Spleen (tissue), 13 donors: ENCODE measurements at places on chromosomes 7 and 10. TPM values are rescaled to one million over a fixed set of nuclear protein-coding genes. Genes with fewer than 3 reads are reported as not detected.

- H3K36me3 ChIP-seq = no peaks in the 10 kb centered on the region
- no peak overlapping the region for H3K27ac ChIP-seq
- H3K4me3 ChIP-seq = no peak overlapping the region
- no peaks in the 10 kb centered on the region for H3K27me3 ChIP-seq
- DNase-seq = no peak
Observed at GRCh38 chr10:106866244-106866845, 298.2 kb downstream of the SORCS1 start.

DNA sequence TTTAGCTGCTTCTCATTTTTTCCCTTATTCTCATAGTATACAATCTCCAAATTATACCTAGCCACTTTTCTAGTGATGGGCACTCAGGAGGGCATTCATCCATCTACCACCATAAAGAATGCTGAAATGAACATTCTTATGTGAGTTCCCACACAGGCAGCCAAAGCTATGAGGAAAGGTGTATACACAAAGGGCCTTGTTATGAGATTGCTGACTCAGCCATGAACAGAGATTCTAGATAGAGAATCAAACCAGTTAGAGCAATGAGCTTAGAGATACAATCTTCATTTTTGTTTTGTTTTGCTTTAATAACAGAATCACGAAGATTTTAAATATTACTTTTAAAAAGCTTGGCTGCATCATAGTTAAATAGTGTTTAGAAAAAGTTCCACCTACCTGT is 54.8 kb upstream of the TNKS2 start:
- no peaks in the 10 kb centered on the region for H3K27me3 ChIP-seq
- H3K4me1 ChIP-seq = no peaks in the 10 kb centered on the region
- no peaks in the 10 kb centered on the region for H3K36me3 ChIP-seq
- H3K27ac ChIP-seq = no peak overlapping the region
- DNase-seq = no peak
- H3K4me3 ChIP-seq = no peak overlapping the region

Gene SYNPO2L
- total RNA-seq = not detected

- no peak for DNase-seq
- no peaks in the 10 kb centered on the region for H3K36me3 ChIP-seq
- no peak overlapping the region for H3K4me3 ChIP-seq
- H3K27me3 ChIP-seq = no peaks in the 10 kb centered on the region
- peak overlapping the region; percentile 4 for H3K27ac ChIP-seq
- no peaks in the 10 kb centered on the region for H3K4me1 ChIP-seq
Observed at GRCh38 chr7:40700653-40701421, 566.0 kb downstream of the SUGCT start.

- no peak for DNase-seq
- H3K4me1 ChIP-seq = no peaks in the 10 kb centered on the region
- no peaks in the 10 kb centered on the region for H3K36me3 ChIP-seq
- H3K27ac ChIP-seq = no peak overlapping the region
- H3K4me3 ChIP-seq = no peak overlapping the region
Observed at GRCh38 chr7:36472141-36472729, 82.6 kb downstream of the ANLN start.

Gene C1QL3
- total RNA-seq = not detected

Gene ZNF398
- 23.7 TPM for total RNA-seq

- H3K27me3 ChIP-seq = peaks cover 34% of the 10 kb centered on the region
- no peaks in the 10 kb centered on the region for H3K36me3 ChIP-seq
- no peaks in the 10 kb centered on the region for H3K4me1 ChIP-seq
- no peak overlapping the region for H3K4me3 ChIP-seq
- H3K27ac ChIP-seq = no peak overlapping the region
Observed at GRCh38 chr10:127740596-127740995, 3.6 kb downstream of the FOXI2 start.

Gene IL2RA
- total RNA-seq = 78.7 TPM

DNA sequence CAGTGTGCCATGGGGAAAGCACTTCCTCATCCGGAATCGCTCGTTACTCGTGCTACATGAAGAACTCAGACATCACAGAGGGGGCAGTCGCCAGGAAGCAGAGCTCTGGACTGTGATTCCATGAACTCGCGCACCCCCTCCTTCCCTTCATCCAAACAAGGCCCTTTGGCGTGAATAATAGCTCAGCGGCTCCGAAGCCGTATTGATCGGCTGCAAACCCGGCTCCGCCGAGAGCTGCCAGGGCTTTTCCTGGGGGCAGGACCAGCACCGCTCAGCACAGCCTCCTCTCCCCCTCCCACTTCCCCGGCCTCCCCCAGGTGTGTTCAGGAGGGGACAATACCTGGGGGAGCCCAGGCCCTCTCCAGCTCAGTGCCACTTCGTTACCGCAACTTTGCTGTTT is 129.0 kb upstream of the TCF7L2 start:
- H3K27ac ChIP-seq = no peak overlapping the region
- H3K4me3 ChIP-seq = no peak overlapping the region
- no peaks in the 10 kb centered on the region for H3K4me1 ChIP-seq
- no peaks in the 10 kb centered on the region for H3K36me3 ChIP-seq
- no peak for DNase-seq
- H3K27me3 ChIP-seq = no peaks in the 10 kb centered on the region

DNA sequence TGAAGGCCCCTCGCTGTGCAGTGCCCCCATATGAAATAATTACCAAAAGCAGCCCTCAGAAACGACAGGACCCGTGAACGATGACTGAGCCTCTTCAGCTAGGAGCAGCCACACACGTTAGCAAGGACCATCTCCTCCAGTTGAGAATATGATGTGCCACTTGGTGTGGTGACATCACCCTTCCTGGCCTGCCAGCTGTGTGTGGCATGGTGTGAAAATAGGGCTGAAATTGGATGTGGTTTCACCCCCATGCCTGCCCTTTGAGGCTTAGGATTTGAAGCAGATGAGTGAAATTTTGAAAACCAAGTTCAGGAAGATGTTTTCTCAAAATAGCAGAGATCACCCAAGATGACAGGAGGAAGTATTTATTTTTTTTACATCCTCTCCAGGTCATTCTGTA is 49.1 kb upstream of the BTBD16 start:
- DNase-seq = no peak
- H3K27me3 ChIP-seq = peaks cover 10% of the 10 kb centered on the region
- no peak overlapping the region for H3K4me3 ChIP-seq
- H3K27ac ChIP-seq = no peak overlapping the region
- no peaks in the 10 kb centered on the region for H3K36me3 ChIP-seq

Gene RPA3
- 24.7 TPM for total RNA-seq

DNA sequence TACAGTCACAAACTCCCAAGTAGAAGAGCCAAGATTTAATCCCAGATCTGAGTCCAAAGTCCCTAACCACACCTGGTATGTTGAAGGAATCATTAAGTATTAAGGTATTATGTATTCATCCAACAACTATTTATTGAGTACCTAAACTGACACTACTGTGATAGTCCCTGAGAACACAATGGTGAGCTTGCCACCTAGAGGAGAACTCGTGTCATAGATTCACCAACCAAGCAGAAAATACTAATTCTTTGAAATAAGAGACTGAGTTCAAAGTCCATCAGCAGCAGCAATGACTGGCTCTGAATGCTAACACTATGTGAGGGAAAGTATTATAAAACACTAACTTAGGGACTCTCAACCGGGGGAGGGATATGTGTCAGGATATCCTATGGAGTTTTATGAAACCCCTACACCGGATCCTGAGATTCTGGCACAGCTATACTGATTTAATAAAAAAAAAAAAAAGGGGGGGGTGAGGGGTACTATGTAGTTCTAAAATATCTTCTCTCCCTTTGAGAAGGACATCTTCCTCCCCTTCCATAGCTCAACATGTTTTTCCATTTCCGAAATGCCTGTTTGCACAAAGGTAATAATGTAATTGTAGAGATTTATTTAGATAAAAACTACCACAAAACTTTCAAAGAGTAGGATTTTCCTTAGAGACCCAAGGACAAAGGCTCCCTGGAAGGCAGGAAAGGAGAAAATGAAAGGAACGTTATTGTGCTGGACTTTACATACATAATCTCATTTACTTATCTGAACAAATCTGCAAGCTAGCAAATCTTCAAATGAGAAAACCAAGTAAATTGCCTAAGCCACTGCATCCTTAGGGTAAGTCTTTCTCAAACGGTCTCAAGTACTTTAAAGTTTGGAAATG is 1.6 kb downstream of the NCOA4 start:
- H3K4me1 ChIP-seq = peaks cover 39% of the 10 kb centered on the region
- no peaks in the 10 kb centered on the region for H3K36me3 ChIP-seq
- H3K4me3 ChIP-seq = peak overlapping the region; percentile 82
- H3K27ac ChIP-seq = peak overlapping the region; percentile 89
- no peak for DNase-seq
- H3K27me3 ChIP-seq = no peaks in the 10 kb centered on the region

GRCh38 chr7:11579141-11579540 is 252.9 kb downstream of the THSD7A start:
- H3K36me3 ChIP-seq = no peaks in the 10 kb centered on the region
- H3K4me1 ChIP-seq = no peaks in the 10 kb centered on the region
- no peak overlapping the region for H3K27ac ChIP-seq
- DNase-seq = no peak

GRCh38 chr7:44985033-44985695 is 6.3 kb upstream of the MYO1G start:
- peaks cover 30% of the 10 kb centered on the region for H3K36me3 ChIP-seq
- H3K27ac ChIP-seq = peak overlapping the region; percentile 96
- H3K4me1 ChIP-seq = peaks cover 43% of the 10 kb centered on the region
- no peaks in the 10 kb centered on the region for H3K27me3 ChIP-seq

Gene EVX1
- total RNA-seq = not detected

GRCh38 chr10:106836933-106837663 is 327.4 kb downstream of the SORCS1 start:
- H3K4me3 ChIP-seq = no peak overlapping the region
- H3K27ac ChIP-seq = peak overlapping the region; percentile 23
- no peaks in the 10 kb centered on the region for H3K27me3 ChIP-seq
- DNase-seq = no peak

Gene ANKRD1
- not detected for total RNA-seq

GRCh38 chr10:11516431-11516746 is 95.1 kb downstream of the USP6NL start:
- peaks cover 7% of the 10 kb centered on the region for H3K36me3 ChIP-seq
- H3K4me3 ChIP-seq = no peak overlapping the region
- H3K27ac ChIP-seq = peak overlapping the region; percentile 10
- no peak for DNase-seq
- H3K4me1 ChIP-seq = peaks cover 33% of the 10 kb centered on the region
- no peaks in the 10 kb centered on the region for H3K27me3 ChIP-seq

Gene PRTFDC1
- total RNA-seq = 2.9 TPM

DNA sequence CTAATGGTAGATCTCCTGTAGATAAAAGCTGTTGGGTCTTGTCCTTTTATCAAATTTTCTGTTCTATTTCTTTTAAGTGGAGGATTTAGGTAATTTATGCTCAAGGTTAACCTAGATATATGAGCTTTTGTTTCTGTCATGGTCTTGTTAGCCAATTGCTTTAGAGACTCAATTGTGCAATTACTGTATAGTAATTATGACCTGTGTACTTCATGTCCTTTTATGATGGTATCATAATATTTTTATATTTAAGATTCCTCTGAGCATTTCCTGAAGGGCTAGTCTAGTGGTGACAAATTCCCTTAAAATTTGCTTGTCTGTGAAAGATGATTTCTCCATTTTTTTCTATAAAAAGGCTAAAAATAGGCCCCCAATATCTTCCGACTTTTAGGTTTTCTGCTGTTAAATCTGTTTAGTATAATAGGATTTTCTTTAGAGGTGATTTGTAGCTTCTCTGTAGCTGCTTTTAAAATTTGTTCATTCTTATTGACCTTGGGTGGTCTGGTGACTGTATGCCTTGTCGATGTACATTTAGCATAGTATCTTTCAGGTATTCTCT is 5.4 kb upstream of the AKR1C3 start:
- no peak overlapping the region for H3K27ac ChIP-seq
- H3K4me3 ChIP-seq = no peak overlapping the region
- DNase-seq = no peak
- H3K4me1 ChIP-seq = no peaks in the 10 kb centered on the region

Gene OR2A42
- total RNA-seq = 0.20 TPM

Gene NCF1
- total RNA-seq = 90.9 TPM

- DNase-seq = no peak
- no peaks in the 10 kb centered on the region for H3K27me3 ChIP-seq
- peaks cover 22% of the 10 kb centered on the region for H3K4me1 ChIP-seq
- no peak overlapping the region for H3K27ac ChIP-seq
Observed at GRCh38 chr10:3427347-3427746, 254.8 kb upstream of the PITRM1 start.

Gene MYOZ1
- not detected for total RNA-seq

Gene FAM24B
- total RNA-seq = 2.8 TPM

- no peak for DNase-seq
- no peak overlapping the region for H3K4me3 ChIP-seq
- no peaks in the 10 kb centered on the region for H3K36me3 ChIP-seq
- no peaks in the 10 kb centered on the region for H3K27me3 ChIP-seq
Observed at GRCh38 chr7:140262242-140262903, 85.6 kb upstream of the KDM7A start.

Gene FUOM
- 36.5 TPM for total RNA-seq

- H3K36me3 ChIP-seq = no peaks in the 10 kb centered on the region
- DNase-seq = no peak
- no peaks in the 10 kb centered on the region for H3K4me1 ChIP-seq
- no peaks in the 10 kb centered on the region for H3K27me3 ChIP-seq
Observed at GRCh38 chr7:94595717-94596116, 60.2 kb downstream of the SGCE start.

DNA sequence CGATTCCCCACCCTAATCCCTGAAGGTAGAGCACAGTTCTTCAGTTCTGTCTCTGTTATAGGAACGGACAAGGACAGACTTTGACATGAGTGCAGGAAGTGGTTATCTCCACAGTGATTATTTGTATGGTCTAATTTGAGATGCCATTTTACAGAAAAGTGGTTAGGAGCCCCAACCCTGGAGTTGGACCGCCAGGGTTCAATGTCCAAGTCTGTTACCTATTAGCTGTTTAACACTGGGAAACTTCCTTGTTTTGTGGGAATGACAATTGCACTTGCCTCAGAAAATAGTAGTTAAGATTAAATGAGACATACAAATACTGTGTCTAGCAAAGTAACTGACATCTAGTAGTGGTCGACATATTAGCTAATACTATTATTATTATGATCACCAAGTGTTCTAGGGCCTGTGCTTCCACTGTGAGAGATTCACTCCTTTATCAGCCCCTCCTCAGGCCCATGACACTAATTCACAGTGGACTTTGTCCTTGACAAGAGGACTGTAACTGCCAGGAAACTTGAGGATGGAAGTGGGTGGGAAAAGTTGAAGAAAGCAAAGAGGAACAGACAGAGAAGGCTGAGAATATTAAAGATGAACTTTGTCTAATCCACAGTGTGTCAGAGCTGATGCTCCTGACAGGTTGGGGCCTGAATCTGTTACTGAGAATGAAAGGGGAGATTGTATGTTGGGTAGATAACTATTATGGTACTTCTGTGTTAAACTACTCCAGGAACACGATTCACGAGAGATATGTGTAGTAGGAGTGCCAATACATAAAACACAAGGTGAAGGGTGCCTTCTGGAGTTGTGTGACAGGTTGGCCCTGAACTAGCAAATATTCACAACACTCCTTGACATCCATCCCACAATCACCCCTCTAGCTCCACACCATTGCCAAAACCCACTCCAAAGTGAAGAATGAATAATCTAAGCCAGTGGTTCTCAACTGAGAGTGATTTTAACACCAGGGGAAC is 66.4 kb downstream of the TAC1 start:
- no peaks in the 10 kb centered on the region for H3K36me3 ChIP-seq
- DNase-seq = no peak
- no peak overlapping the region for H3K27ac ChIP-seq

GRCh38 chr10:48476279-48476982 is 128.4 kb downstream of the ARHGAP22 start:
- no peaks in the 10 kb centered on the region for H3K4me1 ChIP-seq
- H3K27ac ChIP-seq = no peak overlapping the region
- no peak overlapping the region for H3K4me3 ChIP-seq

Gene HUS1
- total RNA-seq = 32.6 TPM

Gene PDE6C
- total RNA-seq = not detected
